ENCODE measurements at places on chromosomes 7 and 10.

GRCh38 chr7:87934699-87935383 lies 790 bp downstream of the ADAM22 start:
- DNase-seq = peak; percentile 57

DNA sequence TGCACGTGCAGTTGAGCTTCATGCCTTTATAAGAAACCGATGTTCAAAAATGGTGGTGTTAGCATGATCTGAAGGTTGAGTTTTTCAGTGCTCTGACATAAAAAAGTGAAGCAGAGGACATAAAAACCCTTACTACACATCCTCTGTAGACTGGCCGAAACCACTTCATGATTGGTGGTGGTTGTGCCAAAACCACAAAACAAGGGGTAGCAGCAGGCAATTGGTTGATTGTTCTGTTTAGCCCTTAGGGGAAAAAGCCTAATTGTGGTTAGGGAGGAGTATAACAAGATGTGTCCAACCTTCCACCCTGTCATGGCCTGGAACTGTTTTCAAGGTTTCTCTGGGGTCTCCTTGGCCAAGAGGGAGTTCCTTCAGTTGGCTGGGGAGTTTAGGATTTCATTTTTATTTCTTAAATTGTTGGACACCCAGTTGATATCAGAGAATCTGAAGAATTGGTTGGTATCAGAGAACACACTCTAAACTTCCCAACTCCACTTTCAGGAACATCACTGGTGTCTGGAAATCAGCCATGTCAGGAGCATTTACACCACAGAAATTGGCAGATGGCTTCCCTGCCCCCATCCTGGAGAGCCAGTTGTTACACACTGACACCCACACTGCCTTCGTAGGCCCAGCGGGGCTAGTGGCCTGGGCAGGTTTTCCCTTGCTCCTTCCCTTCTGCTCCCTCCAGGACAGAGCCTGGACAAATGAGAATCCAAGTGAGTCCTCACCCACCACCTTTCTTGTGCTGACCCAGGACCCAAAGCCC lies 18.8 kb downstream of the MRPS24 start:
- no peak for DNase-seq

DNA sequence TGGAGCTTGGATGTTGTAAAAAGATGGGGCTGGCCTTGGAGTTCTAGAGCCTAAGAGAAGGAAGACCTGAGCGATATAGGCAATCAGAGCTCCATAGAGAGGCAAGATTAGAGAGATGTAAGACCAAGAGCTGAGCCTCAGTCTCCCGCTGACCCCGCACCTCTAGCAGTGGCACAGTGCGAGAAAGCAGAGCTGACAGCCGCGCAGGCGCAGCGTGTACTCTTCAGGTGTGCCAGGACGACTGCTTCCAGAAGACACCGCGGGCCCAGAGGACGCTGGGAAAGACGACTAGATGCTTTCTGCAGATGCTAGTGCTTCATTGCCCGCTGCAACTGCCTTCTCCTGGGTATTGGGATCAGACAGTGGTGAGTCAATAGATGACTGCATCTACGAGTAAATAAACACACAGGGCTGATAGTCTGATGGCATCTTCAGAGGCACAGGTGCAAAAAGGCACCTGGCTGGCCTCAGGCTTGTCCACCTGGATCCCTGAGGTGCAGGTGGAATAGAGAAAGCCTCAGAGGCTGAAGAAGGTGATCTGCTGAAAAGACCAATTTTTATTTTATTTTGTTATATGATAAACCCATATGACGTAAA lies 38.1 kb upstream of the CCDC6 start:
- DNase-seq = no peak

DNA sequence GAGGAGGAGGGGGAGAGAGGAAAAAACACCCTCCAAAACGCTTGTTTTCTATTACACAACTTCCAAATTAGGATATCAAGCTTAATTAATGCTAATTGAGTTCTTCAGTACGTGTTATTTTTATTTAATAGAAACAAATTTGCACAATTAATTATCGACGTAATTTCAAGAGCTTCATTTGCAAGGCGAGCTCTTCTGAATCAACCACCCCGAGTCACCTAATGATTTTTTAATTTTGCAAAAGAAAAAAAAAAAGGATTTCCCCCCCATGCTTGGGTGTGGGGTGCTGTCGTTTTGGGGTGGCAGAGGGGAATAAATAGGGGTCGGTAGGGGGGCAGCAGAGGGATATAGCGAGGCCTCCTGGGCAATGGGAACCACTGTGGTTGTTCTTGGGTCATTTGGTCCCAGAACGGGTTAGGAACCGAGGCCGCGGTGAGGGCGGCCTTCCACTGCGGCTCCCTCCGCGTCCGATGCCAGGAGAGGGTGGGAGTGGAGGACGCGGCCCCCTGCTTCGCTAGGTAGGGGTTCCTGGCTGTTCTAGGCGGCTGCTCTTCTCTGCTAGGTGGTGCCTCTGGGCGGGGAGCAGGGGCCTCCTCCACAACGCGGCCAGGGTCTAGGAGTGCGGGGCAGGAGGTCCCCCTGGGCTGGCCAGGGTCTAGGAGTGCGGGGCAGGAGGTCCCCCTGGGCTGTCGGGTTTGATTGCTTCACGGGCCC lies 7.3 kb downstream of the UNCX start:
- DNase-seq = no peak

DNA sequence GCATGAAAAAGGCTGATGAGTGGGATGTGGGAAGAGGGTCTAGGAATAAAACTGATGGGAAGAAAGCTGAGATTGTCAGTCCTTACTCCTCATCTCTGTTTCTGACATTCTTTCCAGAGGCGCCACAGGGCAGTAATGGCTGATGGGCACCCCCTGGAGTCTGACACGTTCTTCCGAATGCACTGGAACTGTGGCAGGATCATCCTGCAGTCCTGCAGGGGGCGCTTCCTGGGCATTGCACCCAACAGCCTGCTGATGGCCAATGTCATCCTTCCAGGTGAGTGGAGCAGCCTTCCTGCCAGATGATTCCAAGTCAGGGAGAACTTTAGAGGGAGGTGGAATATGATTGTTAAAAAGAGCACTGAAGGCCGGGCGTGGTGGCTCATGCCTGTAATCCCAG lies 4.8 kb downstream of the FSCN3 start:
- DNase-seq = no peak

- DNase-seq = no peak
Measured at GRCh38 chr7:101418694-101419093, 56.0 kb downstream of the COL26A1 start.

DNA sequence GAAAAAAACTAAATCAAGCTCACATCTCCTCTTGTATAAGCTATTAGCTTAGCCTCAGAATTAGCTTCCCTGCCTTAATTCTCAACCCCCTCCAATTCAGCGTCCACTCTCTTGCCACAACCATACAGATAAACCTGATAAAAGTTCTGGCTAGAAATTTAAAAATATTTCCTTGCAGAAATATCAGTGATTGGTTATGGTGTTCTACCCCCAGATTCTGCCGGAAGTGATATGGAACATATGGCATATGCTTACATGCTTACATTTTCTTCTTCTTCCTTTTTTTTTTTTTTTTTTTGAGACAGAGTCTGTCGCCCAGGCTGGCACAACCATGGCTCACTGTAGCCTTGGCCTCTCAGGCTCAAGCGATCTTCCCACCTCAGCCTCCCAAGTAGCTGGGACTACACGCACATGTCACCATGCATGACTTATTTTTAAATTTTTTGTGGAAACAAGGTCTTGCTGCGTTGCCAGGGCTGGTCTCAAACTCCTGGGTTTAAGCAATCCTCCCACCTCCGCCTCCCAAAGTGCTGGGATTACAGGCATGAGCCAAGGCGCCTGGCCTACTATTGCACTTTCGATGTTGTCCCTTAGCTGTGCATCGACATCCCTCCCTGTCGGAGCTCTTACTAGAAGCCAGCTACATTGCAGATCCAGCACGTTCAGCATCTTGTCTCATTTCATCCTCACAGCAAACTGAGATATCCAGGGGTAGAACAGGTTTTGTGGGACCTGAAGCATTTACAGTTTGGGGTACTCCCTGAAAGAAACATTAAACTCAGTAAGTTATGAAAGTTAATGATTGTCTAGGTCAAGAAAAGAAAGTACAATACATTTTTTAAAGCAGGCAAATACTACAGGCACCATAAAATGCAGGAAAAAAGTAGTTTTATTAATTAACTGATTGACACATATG lies 205.6 kb upstream of the TCF7L2 start:
- DNase-seq = no peak

DNA sequence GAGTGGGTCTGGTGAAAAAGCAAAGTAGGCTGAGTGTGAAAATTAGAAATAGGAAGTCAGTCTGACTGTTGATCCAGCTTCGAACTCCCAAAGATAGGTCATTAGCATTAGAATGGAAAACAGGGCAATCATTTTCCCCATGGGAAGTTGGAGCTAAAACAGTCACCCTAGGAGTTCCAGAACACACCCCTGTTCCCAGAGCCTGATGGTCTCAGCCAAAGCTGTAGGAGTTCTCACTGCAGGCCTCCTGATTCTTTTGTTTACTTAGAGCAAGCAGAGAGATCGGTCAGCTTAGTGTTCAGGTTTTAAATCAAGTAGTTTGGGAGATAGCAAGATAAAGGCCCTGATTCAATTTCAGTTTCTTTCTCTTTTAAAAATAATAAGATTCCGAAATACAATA lies 28.8 kb upstream of the JCAD start:
- no peak for DNase-seq

DNA sequence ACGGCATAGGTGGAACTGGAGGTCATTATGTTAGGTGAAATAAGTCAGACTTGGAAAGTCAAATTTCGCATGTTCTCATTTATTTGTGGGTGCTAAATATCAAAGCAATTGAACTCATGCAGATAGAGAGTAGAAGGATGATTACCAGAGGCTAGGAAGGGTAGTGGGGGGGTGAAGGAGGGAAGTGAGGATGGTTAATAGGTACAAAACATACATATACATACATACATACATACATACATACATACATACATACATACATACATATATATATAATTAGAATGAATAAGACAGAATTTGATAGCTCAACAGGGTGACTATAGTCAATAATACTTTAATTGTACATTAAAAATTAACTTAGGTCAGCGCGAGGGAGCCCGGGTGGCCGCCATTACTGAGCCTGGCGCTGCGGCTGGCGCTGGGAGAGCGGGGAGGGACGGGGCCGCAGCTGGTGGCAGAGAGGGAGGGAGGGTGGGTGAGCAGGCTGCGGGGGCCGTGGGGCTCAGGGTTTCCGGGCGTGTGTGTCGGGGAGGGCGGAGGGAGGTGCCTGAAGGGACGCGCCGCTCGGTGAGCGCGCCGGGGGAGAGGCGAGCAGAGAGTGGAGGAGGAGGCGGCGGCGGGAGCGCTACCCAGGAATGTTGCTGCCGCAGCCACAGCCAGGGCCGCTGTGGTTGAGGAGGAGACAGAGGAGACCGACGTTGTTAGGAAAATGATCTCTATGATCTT lies 85.8 kb upstream of the EGFR start:
- peak; percentile 80 for DNase-seq

DNA sequence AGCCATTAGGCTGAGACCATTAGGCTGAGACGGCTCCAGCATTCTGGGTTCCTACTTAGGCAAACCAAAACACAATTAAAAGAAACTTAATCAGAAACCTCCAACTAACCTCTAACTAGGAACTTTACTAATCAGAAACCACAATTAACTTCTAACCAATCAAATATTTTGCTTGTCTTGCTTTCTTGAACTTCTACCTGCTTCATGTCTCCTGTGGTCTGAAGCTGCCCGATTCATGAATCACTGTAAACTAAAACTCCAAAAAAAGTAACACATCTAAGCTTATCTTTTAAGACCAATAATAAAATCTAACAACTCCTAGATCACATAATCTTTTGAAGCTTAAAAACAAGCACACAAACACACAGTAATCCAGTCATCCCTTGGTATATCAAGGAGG lies 76.1 kb downstream of the PDSS1 start:
- no peak for DNase-seq

Data from right forelimb (tissue), 1 donor.